GM04503 (cell line): ENCODE measurements at places on chromosomes 12 and 14.

DNA sequence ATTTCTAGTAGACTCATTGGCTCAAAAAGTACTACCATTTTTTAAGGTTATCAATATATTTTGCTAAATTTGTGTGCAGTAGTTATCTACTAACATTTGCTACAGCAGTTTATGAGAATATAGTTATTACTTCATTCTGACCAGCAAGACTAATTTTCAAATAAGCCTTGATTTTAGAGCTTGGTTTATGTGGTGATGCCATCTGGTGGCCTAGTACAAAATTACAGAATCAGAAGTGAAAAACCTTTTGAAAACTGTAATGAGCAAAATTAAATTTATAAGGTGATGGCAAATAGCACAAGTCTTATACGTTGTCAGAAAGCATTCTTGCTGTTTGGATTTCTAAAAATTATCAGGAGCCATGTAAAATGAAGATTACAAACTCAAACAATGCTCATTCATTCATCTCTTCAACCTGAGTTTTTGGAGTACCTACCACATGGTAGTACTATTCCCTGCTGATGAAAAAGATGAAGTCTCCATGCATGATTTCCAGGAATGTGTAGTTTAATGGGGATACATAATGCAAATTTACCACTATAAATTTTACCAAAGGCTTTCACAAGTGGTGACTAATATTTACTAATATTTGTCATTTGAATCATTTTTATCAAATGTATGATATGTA is 51.0 kb downstream of the MAGOHB start:
- peak; percentile 5 for DNase-seq

DNA sequence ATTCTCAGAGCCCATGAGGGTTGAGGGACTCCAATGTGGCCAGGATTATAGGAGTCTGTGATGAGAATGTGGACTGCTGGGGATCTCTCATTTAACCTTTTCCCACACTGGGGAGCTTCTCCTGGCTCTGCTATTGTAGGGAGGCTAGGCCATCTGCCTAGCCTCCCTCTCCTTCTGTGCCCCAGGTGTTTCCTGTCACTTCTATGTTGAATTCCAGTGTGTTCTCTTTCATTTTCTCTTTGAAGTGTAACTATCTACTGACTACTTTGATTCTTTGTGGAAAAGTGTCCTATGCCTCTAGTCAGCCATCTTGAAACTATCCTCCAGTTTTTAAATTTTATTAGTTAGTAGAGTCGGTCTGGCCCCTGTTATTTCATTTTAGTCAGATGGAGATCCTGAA is 53.4 kb upstream of the ABCD2 start:
- DNase-seq: no peak

DNA sequence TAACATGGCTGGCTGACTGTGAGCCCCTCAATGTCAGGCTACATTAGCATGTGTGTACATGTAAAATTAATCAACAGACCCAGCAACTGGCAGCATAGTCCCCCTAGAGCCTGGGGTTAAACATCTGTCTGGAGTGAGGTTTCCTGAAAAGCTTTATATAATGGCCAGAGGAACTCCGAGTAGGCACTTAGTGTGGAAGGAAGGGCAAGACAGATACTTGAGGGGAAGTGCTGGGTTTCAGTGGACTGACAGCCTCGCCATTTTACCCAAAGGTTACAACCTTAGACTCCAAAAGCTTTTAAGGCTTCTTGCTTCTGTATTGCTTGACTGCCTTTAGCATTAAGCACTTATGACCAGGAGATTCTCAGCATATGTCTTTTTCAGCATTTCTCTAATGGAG is 430.8 kb downstream of the FLRT2 start:
- DNase-seq: no peak

GRCh38 chr12:108326254-108326750 is 12.8 kb downstream of the CMKLR1 start:
- DNase-seq: no peak

GRCh38 chr12:64767495-64767894 is 8.3 kb upstream of the GNS start:
- no peak for DNase-seq

DNA sequence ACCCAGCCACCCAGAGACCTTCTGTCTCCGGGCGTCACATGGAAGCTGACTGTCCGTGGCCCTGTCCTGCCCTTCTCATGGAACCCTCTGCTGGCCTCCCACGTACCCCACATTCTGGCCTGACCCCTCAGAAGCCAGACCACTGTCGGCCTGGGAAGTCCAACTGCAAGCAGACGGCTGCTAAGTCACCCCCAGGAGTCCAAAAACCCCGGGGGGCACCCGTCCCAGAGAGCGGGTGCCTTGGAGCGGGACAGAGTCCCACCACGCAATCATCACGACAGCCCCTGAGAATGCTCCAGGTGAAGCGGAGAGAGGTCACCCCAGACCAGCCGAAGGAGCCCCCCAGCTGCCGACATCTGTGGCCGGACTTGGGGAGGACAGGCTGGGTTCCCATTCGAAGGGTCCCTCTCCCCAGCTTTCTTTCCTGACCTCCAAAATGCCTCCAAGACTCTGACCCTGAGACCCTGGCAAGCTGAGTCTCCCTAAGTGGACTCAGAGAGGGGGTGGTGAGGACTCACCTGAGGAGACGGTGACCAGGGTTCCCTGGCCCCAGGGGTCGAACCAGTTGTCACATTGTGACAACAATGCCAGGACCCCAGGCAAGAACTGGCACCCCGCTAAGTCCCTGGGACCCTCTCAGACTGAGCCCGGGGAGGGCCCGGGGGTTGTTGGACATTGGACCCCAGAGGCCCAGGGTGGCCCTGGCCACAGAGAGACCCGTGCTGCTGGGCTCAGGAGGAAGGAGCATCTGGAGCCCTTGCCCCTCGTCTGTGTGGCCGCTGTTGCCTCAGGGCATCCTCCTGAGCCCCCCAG is 337.1 kb downstream of the TMEM121 start:
- no peak for DNase-seq

DNA sequence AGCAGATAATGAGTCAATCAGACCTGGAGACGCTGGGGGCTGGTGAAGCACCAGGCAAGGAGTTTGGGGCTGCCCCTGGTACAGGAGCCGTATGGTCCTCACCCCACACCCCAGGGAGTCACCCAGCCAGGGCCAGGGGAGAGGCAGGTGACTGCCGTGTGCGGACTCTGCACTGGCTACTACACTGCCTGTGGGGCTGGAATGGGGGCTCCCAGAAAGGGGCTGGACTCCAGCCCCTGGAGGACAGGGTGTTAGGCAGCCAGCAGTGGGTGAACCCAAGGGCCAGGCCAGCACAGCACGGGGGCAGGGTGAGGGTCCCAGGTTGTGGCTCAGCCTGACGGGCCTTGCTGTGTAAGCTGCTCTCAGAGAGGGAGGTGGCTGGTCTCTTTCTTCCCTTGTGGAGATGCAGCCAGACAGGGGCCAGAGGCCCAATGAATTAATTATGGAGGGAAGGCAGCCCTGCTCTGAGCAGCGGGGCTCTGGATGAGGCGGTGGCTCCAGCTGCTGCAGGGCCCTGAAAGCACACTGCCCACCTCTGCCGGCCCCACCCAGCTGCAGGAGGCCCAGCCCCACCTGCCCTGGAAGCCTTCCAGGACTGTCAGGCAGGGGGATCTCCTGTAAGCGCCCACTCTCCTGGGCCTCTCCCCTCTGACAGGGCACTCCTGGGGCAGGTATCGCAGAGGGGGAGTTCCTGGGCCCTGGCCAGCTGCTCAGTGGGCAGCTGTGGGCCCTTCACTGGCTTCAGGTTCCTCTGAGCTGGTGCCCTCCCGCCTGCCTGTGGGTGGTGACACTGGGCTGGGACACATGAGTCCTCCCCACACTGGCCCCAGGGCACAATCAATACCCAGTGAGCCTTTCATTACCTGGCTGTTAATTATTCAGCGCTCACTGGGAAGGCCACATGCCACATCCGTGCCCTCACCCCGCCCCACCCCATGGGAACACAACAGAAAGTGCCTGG is 142.5 kb upstream of the C14orf180 start:
- DNase-seq: no peak

- DNase-seq: no peak
Observed at GRCh38 chr12:62694632-62695031, 228.0 kb downstream of the MON2 start.

DNA sequence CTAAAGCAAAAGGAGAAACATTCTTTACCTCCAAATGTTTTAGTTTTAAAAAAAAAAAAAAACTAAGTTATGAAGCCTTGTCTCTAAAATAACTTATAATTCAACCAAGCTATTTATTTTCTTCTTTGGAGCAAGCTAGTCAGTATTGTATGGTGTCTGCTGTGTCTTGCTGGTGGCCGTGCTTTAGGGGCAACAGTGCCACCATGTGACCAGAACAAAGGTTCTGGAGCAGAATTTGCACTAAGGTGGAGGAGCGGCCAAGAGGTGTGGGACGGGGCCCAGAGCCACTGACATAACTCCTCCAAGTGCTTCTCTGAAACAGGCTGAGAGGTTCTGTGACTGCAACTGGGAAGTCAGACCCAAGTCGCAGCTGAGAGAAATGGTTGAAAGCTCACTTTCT is 4.5 kb downstream of the FICD start:
- no peak for DNase-seq

GRCh38 chr12:116454950-116455447 is 104.2 kb upstream of the MAP1LC3B2 start:
- peak; percentile 89 for DNase-seq

DNA sequence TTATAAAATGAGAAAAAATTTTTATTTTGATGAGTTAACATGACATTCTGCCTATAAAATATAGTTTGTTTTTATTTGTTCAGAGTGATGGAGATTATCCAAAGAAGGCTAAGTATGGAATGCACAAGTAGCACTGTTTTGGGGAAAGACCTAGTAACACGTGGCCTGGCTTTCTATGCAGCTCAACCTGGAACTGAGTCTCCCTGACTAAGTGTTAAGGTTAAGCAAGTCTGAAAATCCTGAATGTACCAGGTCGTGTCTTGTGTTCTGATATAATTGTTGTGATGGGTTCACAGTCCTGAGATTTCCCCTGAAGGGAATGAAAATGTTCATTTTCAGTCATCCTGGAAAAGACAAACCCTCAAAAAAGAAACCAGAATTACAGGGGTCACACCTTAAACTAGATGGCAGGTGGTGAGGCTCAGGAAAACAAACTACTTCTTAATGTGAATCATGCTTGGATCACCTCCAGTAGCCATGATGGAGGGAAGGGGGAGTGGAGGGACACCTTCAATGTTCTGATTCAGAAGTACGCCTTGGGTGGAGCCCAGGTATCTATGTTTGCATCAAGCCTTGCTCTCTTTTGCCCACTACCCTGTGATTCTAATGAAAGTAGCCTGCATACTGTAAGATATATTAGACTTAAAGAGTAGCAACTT is 236.8 kb downstream of the ALX1 start:
- DNase-seq: no peak

- no peak for DNase-seq
Observed at GRCh38 chr12:53652366-53652765, 23.5 kb downstream of the ATP5MC2 start.

GRCh38 chr12:131087991-131088700 is 134.4 kb downstream of the ADGRD1 start:
- no peak for DNase-seq

DNA sequence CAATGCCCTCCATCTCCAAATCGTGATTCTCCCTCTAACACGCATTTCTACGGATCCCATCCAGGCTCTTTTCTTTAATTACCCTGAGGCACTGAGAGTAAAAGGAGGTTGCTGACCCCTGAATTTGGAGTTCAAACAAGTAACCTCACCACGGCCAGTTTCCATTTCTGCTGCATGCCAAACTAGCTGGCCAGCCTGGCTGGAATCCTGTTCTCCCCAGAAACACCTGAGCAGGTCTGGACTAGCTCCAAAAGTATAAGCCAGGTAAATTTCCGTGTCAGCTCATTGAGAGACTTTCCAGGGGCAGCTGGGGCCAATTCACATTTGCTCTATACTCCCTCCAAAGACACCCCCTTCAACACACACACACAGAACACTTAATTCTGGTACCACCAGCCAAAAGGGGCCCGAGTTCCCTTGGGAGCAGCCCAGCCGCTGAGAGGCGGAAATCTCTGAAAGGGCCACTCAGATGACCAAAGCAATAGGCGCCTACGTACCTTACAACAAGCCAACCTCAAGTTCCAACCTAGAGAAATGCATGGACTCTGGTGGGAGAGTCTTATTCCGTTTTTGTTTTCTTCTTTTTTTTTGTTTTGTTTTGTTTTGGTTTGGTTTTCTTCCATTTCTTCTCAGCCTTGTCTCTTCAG is 131.4 kb downstream of the NDUFA12 start:
- DNase-seq: no peak

DNA sequence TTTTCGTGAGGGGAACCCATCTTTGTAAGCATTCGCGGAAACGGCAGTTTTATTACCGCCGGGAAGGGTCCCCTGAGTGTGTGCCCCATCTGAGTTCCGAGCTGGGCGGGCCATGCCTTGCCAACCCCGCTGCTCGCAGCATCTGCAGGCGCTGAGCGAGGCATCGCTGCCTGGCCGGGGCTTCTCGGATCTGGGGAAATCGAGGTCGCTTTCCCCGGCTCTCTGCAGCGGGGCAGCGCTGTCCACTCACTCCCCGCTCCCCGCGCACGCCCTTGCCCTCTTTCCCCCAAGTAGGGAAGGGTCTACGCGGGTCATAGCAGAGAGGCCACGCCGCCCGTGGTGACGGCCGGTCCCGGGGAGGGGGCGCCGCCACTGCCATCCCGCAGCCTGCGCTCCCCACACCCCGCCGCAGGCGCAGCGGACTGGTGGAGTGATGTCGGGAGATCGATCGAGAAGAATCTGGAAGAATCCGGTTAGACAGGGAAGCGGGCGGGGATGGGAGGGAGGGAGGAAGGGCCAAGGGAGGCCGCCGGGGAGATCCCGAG is 507 bp upstream of the FKBP4 start:
- DNase-seq: no peak

GRCh38 chr14:77605392-77605972 is 11.0 kb downstream of the SPTLC2 start:
- no peak for DNase-seq

DNA sequence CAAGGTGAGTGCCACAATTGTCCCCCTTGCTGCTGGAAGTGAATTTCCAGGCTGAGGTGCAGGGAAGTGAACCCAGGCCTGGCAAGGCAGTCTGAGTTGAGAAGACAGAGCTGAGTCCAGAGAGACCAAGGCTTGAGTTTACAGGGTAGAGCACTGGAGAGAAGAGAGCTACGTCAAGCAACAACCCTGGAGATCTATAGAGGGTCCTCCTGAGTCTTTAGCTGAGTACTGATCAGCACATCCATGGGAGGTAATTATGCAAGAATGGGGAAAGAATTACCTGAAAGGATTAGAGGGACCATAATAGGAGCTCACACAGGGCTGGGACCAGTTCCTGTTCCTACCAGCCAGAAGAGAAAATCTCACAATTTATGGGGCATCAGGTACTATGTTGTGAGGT is 190.7 kb downstream of the NEDD1 start:
- no peak for DNase-seq

- DNase-seq: no peak
Observed at GRCh38 chr12:59578254-59578653, 17.6 kb upstream of the SLC16A7 start.

- DNase-seq: no peak
Observed at GRCh38 chr14:103830511-103831270, 16.7 kb downstream of the PPP1R13B start.

- no peak for DNase-seq
Observed at GRCh38 chr14:92472860-92473259, 40.7 kb upstream of the RIN3 start.

DNA sequence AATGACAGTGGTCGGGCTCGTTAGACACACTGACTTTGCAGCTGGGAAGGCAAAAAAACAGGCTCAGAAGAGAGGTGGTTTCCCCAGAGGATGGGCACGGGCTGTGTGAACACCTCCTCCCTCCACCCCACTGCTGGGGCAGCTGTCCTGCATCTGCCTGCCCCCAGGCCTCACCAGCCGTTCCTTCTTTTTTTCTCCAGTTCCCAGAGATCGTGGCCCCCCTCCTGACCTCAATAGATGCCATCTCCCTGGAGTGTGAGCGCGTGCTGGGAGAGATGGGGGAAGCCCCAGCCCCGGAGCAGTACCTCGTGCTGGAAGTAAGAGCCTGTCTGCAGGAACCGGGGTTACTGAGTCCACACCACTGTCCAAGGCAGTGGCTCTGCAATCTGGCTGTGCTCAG is 17.4 kb downstream of the MVK start:
- no peak for DNase-seq
